ENCODE measurements at places on chromosomes 1 and 21. TPM values are rescaled to one million over a fixed set of nuclear protein-coding genes. Genes with fewer than 3 reads are reported as not detected.

NTRK1 gene
- total RNA-seq = 2.5 TPM

ITLN1 gene
- total RNA-seq = not detected

TGFBR3 gene
- total RNA-seq = 2.5 TPM

CNR2 gene
- not detected for total RNA-seq
